ENCODE measurements at places on chromosomes 3 and 15.
A peak's percentile ranks its signal among the peaks of the same experiment; 100 is the strongest.

GRCh38 chr3:76638006-76638405 lies 401.9 kb upstream of the ROBO2 start:
- no peak for DNase-seq

DNA sequence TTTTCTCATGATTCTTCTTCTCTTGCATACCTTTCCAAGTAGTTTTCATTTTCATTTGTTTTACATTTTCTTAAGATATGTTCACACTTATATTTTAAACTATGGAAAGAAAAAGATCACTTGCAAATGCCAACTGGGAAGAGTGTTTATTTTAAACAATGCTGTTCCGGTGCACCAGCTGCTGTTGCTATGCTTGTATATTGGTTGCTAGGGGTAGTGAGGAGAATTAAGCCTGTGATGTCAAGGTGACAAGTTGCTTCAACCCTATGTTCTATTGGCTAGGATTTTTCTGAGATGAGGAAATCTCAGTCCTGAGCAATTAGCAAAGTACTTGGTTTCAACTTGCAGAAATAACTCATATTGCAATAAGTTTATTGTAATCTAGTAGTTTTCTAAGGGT lies 500.1 kb downstream of the MFSD1 start:
- no peak for DNase-seq

- peak; percentile 21 for DNase-seq
Observed at GRCh38 chr3:14482271-14482721, 57.8 kb downstream of the GRIP2 start.

- no peak for DNase-seq
Observed at GRCh38 chr3:120147072-120147871, 53.0 kb upstream of the GSK3B start.

- DNase-seq: no peak
Observed at GRCh38 chr3:192817506-192817905, 90.2 kb upstream of the FGF12 start.

DNA sequence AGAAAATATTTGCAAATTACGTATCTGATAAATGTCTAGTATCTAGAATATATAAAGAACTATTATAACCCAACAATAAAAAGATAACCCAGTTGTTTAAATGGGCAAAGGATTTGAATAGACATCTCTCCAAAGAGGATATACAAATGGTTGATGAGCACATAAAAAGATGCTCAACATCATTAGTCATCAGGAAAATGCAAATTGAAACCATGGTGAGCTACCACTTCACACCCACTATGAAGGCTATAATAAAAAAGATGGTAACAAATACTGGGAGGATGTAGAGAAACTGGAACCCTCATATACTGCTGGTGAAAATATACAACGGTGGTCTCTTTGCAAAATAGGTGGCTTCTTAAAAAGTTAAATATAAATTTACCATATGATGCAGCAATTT lies 28.0 kb downstream of the RAD51 start:
- DNase-seq: no peak

DNA sequence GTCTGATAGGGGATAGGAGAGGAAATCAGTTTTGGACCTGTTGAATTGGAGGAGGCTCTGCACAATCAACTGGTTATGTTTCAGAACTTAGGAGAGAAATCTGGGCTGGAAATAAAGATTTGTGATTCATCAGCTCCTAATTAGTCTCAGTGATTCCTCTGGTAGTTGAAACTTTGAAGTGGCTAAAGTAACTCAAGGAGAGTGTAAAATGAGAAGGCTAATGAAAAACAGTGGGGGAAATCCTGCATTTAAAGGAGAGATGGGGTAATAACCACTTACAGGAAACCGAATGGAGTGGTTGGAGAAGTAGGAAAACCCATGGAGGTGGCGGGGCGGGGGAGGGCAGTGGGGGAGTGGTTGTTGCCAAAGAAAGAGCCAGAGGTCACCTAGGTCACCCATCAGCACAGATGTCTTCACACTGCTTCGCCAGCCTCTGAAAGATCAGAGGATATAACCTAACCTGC lies 32.6 kb downstream of the MAP2K5 start:
- DNase-seq: peak; percentile 29

DNA sequence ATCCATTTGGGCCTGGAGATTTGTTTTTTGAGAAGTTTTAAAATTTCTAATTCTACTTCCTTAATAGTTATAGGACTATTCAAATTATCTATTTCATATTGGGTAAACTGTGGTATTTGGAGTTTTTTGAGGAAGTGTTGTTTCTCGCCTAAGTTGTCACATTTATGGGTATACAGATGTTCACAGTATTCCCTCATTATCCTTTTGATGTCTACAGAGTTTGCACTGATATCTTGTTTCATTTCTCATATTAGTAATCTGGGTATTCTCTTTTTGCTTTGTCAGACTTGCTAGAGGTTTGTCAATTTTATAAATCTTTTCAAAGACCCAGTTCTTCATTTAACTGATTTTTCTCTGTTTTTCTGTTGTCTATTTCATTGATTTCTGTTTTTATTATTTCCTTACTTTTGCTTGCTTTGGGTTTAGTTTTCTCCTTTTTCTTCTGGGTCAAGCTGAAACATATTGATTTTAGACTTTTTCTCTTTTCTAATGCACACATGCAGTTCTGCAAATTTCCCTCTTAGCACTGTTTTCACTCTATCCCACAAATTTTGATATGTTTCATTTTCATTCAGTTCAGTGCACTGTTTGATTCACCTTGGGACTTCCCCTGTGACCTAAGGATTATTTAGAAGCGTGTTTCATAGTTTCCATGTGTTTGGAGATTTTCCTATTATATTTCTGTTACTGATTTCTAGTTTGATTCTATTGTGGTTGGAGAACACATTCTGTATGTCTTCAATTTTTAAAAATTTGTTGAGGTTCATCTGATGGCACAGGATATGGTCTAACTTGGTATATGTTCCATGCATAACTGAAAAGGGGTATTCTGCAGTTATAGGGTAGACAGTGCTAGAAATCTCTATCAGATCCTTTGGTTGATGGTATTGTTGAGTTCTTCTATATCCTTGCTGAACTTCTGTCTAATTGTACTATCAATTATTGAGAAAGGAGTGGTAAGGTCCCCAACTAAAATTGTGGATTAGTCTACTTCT lies 79.6 kb downstream of the SUMF1 start:
- DNase-seq: no peak

DNA sequence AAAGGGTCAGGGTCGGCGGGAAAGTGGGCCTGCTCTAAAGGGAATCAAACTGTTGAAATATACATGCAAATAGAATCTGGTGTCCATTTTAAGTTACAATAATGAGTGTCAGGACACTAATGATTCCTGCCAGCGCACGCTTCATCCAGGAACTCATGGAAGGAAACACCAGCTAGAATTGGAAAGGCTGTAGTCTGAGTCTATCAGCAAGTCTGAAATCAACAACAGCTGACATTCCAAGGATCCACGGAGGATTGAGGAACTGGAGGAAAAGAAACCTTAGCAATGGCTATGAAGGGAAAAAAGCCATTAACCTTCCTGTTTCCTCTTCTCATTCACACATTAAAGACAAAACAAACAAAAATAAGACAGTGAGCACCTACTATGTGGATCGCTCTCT lies 1063.1 kb downstream of the NTRK3 start:
- DNase-seq: no peak

DNA sequence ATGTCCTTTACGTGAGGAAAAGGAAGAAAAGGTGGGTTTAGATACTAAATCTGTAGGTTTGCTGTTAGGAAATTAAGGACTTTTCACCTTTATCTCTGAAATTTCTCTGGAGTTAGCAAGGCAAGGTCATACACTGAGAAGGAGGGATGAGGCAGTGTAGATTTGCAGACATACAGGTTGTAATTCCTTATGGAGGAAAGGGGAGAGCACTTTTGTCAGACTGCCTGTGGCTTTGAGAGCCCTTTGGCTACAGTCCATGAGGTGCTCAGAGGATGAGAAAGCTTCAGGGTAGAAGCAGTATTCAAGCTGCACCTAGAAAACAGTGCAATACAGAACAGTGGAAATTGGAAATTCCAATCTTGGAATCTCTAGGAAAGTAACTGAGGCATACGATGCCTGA lies 8.3 kb downstream of the RPL14 start:
- DNase-seq: no peak

DNA sequence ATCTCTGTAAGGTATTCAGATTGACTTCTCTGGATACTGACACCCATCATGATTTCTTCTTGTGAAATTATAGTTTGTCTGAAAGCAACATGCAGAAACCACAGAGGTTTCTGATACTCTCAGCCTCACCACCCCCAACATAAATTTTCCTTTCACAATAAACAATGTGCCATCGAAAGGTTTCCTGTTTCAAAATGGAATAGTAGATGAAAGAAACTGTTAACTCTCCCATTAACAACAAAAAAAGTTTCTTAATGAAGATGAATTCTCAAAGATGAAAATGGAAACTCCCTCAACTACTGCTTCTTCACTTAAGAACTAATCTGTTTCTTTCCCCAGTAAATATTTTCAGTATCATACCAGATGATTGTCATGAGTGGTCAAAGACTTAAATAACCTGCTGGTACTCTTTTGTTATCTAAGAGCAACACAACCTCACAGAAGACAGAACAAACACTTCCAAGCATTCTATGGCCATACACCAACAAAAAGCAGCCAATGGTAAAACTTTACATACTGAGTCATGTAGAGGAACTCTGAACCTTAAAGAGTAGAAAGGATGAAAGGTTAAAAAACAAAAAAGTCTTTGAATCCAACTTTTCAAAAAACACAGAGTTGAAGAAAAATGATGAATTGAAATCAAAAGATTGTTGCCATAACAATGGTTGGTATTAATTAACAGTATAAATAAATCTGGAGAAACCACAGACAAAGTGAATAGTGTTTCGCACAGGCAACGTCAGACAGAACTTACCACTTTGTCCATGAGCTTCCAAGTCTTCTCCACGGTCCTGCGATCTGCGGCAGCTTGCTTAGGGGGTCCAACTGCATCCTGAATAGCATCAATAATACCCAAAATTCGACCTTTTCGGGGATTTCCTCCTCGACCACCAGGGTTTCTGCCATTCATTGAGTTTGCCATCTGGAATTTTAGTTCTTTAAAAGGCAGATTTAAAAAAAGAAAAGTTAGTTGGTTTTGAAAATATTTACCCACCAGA lies 1.9 kb downstream of the CBLB start:
- DNase-seq: peak; percentile 40

DNA sequence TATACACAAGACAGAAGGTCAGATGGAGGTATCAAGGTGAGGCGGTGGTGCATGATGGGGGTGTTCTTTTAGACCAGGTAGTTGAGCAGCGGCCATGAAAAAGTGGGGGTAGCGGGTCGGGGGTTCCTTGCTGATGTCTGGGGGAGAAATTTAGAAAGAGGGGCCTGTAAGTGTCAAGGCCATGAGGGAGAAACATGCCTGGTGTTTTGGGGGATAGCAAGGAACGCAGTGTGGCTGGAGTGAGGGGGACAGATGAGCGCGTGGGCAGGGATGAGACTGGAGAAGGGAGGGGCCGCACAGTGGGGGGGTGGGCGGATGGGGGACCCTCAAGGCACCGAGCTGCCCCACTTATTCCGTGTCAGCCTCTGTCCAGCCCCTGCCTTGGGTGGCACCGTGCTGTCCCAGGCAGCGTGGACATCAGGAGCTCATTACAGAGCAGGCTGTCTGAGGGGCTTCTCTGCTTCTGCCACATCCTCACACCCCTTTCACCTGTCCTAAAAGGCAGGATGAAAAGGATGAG lies 143.3 kb downstream of the SMAD6 start:
- DNase-seq: no peak

DNA sequence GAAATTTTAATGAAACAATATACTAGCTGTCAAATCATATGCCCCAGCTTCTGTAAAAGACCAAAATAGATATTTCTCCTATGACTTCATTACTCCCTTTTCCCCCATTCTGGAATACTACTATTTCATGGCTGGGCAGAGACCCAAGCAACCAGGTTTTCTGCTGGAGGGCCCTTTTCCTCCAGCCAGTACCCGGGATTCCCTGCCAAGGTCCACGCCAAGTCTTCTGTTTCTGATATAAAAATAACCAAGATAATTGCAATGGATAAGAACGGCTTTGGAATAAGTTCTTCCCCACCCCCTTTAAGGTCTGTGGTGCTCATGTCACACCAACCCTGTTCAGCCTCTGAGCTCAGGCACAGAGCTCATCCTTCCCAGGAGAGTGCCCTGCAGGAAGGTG lies 17.2 kb upstream of the NMNAT3 start:
- no peak for DNase-seq

DNA sequence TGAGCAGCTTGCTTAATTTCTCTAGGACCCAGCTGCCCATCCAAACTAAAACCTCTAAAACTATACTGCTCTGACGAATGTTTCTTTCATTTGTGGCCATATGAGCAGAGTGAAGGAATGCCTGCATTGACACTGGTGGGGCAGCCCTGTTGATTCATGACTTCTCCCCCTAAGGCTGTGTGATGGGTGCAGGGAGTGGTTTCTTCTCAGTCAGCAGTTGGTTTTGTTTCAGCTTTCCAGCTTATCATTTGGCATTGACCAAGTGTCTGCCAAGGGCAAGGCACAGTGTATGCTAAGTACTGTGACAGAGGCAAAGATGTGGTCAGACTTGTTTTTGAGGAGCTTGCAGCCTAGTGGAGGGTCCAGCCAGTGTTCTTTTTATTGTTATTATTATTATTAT lies 4.7 kb downstream of the ABHD6 start:
- DNase-seq: no peak

DNA sequence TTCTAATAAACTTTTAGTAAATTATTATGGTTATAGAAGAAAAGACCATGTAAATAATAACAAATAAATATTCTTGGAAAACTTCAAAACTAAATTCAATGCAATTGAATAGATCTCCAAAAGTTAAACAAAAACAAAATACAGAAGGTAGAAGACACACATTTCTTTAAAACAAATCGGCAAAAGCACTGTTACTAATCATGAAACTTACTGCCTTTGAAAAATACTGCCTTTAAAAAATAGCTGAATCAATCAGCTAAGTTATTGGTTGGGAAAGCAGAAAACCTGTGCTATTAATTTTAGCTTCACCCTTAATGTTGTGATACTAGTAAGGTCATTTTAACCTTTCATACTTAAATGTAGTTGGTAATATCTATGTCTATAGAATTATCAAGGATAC lies 3.0 kb downstream of the GPR15 start:
- no peak for DNase-seq

DNA sequence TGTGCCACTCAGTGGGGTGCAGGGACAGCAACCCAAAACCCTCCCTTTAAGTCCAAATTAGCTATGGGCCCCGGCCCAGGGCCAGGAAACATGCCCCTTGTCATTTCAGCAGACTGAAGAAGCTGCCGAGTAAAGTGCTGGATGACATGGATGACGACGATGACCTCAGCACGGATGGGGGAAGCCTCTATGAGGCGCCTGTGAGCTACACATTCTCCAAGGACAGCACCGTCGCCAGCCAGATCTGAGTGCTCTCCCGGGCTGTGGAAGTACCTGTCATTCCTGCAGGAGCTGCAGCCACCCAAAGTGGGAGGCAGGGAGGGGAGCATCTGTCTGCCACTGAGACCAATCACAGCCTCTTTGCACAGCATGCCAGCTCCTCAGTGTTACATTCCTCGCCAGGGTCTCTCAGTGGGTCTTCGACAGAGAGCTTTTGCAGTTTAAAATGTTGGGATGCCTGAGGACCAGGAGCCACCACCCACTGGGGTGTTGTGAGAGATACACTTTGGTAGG lies 44.4 kb upstream of the MYZAP start:
- no peak for DNase-seq

- DNase-seq: no peak
Observed at GRCh38 chr3:85474241-85474640, 515.5 kb downstream of the CADM2 start.

- DNase-seq: no peak
Observed at GRCh38 chr15:54131410-54131809, 153.2 kb downstream of the UNC13C start.

Data from astrocyte of the hippocampus (primary cell).